Fibroblast of skin of scalp (primary cell): ENCODE measurements at places on chromosomes 12 and 14.
A peak's percentile ranks its signal among the peaks of the same experiment; 100 is the strongest.

- peak; percentile 87 for DNase-seq
Measured at GRCh38 chr14:52080808-52081755, 12.2 kb upstream of the NID2 start.

DNA sequence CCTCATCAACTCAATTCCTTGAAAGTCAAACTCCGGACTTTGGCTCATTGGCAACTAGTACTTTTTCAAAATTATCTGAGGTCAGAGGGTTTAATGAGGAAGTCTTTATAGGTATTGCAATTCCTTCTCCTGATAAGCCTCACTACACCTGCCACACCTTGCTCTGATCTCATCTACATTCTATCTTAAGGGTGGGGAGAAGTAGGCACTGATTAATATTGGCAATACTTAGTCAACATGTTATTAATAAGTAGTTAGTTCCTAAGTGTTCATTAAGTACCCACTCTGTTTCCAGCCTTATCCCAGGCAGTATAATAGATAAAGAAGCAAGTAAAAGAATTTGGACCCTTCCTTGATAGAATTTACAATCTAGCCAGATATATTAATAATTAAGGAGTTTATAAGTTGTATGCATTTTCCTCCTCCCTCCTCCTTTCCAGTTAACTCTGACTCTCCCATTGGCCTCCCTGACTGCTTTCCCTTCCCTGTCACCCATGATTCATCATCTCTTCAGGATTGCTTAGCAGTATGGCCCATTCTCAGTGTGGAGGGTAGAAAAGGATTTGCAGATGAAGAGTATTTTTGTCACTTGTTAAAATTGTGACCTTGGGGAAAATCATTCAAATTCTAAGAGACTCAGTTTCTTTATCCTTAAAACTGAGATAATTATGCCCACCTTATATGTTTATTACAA is 231.0 kb upstream of the ATP2B1 start:
- no peak for DNase-seq

GRCh38 chr12:14193639-14194038 is 171.8 kb upstream of the ATF7IP start:
- DNase-seq = no peak

- DNase-seq = peak; percentile 88
Measured at GRCh38 chr12:53205747-53206419, 1.2 kb downstream of the ITGB7 start.

DNA sequence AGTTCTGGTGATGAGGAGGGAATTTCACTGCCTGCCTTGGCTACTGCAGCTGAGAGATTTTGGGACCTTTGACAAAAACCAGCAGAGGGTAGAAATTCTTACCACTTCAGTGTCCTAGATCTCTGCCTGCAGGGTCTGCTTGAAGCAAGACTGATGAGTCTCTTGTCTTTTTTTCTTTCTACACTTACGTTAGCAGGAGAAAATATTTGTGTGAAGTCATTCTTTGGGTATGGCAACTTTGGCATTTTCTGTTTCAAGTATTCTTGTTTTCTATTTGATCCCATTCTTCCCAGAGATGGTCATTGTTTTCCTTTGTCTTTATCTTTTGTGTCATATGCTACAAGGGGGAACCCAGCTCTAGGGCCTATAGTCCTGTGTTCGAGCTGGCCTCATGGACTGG is 65.6 kb upstream of the FERMT2 start:
- DNase-seq = peak; percentile 71

DNA sequence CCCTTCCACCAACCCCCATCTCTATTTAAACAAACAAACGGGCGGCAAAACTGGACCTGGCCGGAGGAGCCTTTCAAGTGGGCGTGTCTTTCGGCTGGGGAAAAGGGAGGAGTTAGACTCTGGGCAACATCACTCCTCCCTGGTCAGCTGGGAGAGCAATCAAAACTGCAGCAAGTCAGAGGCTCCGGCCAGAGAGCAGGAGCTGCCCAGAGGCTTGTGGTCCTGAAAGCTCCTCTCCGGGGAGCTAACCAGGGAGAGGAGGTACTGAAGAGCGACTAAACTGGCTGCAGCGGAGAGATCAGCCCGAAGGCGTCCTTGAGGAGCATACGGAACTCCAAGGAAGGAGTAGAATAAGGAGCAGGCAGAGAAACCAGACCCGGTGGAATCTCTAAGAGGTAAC is at the start of gene NEUROD4:
TSS of gene NEUROD4 (plus strand) at position 191 of the 400 bp plus-strand sequence. CDS start 6,466 bp downstream, outside the sequence.
- peak; percentile 51 for DNase-seq

GRCh38 chr12:6376079-6376869 is 911 bp upstream of the SCNN1A start:
- peak; percentile 60 for DNase-seq

DNA sequence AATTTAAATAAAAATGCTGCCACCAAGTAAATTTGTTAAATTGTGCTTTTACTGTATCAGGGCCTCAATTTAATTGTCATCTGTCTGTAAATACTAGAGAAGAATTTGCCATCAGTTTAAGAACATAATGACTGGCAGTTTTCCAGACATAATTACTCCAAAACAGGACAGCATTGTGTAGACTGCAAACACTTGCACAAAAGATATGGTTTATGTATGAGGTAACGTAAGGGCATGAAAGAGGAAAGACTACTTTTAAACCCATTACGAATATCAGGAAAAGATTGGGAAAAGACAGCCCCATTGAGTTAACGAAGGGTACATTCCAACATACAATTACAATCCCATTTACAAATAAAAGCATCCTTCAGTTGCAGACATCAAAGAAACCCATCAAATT is 59.8 kb upstream of the KRR1 start:
- DNase-seq = no peak

DNA sequence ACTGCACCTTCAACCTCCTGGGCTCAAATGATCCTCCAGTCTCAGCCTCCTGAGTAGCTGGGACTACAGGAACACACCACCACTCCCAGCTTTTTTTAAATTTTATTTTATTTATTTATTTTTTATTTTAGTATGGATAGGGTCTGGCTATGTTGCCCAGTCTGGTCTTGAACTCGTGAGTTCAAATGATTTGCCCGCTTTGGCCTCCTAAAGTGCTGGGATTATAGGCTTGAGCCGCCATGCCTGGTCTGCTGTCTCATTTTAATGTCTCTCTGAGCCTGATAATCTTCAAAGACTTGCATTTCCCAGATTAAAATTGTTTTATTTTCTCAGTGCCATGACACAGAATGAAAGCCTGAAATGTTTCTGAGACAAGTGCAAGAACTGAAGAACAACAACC is 1.2 kb upstream of the INHBC start:
- DNase-seq = no peak

DNA sequence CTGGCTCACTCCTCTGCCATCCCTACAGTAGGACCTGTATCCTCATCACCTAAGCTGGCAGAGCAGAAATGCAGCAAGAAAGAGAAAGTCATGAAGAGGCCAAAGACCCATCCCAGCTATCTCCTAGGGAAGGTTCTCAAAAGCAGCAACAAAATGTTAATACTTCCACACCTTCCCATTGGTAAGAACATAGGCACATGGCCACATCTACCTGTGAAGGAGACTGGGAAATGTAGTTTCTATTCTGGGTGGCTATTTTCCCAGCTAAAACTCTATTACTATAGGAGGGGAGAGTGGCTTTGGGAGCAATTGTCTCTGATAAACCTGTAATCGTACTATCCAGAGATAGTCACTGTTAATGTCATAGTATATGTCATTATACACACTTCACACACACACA is 13.7 kb upstream of the EIF2B2 start:
- no peak for DNase-seq

GRCh38 chr14:80958226-80958625 is 2.8 kb downstream of the TSHR start:
- no peak for DNase-seq

DNA sequence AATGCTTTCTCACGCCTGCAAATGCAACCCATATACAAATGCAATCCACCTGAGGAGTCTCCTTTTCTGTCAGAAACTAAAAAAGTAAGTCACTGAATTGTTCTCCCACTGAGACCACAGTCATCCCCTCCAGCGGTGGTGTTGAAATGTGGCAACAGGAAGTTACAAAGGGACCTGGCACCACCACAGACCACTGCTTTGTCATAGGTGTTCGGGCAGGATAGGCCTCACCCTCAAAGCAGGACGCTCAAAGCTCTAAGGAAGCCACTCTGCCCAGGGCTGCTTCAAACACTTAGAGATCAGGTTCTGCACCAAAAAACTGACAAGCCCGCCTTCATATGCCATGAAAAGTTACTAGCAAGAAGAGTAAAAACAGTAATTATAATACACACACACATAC is 11.3 kb downstream of the PHLDA1 start:
- peak; percentile 64 for DNase-seq

DNA sequence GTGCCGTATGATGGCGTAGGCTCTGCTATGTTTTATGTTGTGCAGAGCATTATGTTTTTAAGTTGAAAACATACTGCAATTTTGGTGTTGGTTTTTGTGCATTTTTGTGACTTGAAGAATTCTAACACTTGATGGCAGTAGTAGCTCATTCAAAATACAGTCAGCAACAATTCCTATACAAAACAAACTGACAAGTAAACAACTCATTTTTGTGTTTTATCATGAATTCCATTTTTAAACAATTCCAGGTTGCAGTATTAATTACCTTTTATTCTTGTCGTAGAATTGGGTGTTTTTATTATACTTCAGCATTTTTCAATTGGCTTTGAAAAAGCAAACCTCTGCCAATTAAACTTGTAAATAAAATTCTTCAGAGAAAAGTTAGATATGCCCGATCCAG is 4.1 kb upstream of the CCER1 start:
- DNase-seq = peak; percentile 31

GRCh38 chr12:132623072-132623869 is 4.7 kb downstream of the P2RX2 start:
- no peak for DNase-seq

DNA sequence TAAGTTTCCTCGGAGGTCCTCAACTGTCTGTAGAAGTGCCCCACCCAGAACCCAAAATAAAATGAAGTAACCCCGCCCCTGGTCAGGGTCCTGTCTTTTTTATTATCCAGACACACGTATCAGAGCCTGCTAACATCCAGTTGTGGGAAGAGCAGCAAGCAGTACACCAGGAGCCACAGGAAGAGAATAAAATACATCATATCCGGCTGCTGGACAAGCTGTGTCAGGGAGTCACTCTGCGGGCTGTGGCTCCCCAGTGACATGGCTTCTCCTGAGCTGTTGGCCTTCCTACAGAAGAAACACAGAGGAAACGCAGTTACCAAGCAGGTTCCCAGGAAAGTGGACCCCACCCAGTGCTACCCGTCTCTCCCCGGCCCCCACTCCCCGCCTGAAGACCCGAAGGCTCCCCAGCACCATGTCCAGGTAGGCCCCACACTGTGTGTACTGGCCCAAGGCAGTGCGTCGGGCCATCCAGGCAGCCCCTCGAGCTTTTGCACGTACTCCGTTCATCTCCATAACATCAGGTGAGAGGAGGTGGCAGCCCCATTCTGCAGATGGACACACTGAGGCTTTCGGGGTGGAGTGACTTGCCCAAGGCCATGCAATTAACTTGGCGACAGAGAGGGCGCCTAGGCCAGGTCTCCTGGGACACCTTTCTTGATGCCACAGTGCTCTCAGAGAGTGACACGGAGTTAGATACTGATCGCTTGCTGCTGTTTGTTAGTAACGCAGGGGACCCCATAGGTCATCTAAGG is 34.3 kb upstream of the DICER1 start:
- DNase-seq = no peak
